A549 treated with Hydrocortisone at 1 μM for 4 hours (cell line): ENCODE measurements at places on chromosomes 12 and 14. TPM values are rescaled to one million over a fixed set of nuclear protein-coding genes. Genes with fewer than 3 reads are reported as not detected.

Gene CFAP54
- total RNA-seq: 0.54 to 1.3 TPM (median 1.1 TPM) in 5 replicates

Gene TAS2R20
- 0.07 to 0.20 TPM (median 0.14 TPM) in 3 of 5 replicates, not detected in the others for total RNA-seq

Gene ADCY6
- total RNA-seq: 9.9 to 14.6 TPM (median 12.8 TPM) in 5 replicates

Gene CELA1
- not detected in 5 replicates for total RNA-seq

Gene FSCB
- total RNA-seq: not detected in 5 replicates

Gene PLD4
- 0.05 to 0.13 TPM (median 0.05 TPM) in 4 of 5 replicates, not detected in the other for total RNA-seq

Gene OR4E2
- total RNA-seq: not detected in 5 replicates

Gene PTPRQ
- total RNA-seq: 0.02 to 0.08 TPM (median 0.03 TPM) in 5 replicates

Gene ANO2
- 0.05 to 0.13 TPM (median 0.07 TPM) in 3 of 5 replicates, not detected in the others for total RNA-seq

Gene VWF
- 0.07 to 0.31 TPM (median 0.14 TPM) in 5 replicates for total RNA-seq
